ENCODE measurements at places on chromosomes 16 and 17.

DNA sequence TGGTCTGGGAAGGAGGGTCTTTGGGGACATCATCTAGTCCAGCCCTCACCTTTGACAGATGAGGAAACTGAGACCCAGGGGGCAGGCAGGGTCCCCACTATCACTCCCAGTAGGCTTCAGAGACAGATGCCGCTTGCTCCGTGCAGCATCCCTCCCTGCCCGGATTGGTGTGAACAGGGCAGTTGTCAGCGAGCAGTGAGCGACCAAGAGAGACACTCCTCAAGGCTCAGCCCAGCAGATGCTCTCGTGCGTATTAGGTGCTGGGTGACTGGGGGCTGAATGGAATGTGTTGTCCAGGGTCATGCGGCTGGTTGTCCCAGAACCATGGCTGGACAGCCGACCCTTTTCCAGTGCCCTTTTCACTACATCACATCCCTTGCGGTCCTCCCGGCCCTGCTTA is 49.0 kb downstream of the MPRIP start:
- no peak for DNase-seq

- DNase-seq: no peak
Observed at GRCh38 chr17:6380915-6381438, 53.9 kb downstream of the AIPL1 start.

DNA sequence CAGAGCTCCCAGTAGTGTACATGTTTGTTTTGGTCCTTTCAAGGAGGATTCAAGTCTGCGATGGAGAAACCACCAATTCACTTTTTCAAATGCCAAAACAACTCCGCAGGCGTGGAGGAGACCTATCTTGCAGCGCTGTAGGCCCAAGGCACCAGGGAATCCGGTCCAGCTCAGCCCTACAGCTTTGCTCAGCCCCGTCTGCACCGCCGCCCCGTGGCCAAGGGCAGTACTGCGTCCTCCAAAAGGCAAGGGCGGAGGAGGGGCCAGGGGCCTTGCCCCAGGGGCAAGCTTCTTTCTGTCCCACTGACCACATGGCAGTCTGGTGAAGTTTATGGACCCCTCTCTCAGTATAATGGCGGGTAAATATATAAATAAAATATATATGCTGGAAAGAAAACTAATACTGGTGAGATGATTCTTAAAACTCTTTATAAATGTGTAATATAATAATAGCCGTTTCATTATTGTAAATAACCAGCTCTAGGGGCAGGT is 709 bp upstream of the CD300LG start:
- DNase-seq: peak; percentile 20

GRCh38 chr17:48013876-48014594 is 23.6 kb downstream of the COPZ2 start:
- no peak for DNase-seq

DNA sequence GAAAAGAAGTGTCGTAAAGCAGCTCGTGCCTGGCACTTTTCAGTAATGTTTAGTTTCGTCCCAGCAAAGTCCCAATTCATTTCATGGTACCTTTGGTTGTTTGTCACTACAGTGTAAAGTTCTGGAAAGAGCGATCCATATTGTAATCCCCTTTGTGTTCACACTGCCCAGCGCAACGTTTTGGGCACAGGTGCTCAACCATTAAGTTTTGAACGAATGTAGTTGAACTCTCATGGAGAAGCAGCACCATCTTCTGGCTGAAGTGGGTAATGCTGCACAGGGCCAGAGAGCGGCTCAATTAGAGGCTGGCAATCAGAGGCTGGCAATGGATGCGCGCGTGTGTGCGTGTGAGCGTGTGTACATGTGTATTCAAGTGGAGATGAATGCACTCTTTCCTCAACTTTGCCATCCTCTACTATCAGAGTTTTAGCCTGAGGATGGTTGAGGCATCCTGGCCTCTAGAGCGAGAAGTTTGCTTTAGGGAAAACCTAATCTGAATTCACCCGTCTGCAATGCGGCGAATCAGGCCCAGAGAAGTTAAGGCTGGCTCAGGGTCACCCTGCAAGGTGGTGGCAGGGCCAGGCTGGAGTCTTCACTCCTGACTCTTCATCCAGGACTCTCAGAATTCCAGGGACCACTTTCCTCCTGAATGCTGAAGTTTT is 29.9 kb downstream of the DYNLL2 start:
- peak; percentile 85 for DNase-seq

DNA sequence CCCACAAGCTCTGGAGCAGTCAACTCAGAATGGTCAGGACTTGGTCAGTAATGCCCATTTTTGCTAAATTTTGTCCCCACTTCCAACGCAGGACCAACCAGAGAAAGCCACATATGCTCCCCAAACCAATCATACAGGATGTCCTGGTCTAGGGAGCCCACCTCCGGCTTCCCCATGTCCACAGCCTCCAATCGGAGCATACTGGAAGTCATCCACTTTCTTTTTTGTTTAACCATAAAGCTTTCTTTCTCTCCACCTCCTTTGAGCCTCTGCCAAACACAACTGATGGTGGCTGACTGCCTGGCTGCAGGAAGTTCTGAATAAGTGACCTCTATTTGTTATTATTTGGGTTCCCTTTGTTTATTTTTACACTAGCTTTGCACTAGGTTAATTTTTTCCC is 549.1 kb downstream of the WWOX start:
- no peak for DNase-seq

GRCh38 chr17:78233678-78234077 is 2.2 kb downstream of the TMEM235 start:
- DNase-seq: no peak

DNA sequence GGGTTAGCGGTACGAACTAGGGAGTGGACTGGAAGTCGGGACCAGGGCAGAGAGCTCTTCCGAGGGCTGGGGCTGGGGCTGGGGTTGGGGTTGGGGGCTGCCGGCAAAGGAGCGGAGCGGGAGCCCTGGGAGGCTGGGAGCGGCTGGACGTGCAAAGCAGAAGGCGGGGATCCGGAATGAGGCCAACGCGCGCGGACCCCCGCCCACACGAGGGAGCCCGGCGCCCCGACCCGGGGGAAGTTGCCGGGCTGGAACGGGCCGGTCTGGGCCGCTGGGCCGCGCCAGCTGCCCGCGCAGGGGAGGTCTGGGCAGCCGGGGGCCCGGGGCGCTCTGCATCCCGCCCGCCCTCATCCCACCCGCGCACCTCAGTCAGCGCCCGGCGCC is 323 bp downstream of the ST3GAL2 start:
- no peak for DNase-seq

- DNase-seq: peak; percentile 55
Observed at GRCh38 chr17:45248132-45248957, 13.5 kb downstream of the SPATA32 start.

- DNase-seq: no peak
Observed at GRCh38 chr16:69111216-69111875, 5.9 kb downstream of the HAS3 start.

- DNase-seq: no peak
Observed at GRCh38 chr16:85567101-85567866, 45.8 kb upstream of the GSE1 start.

- no peak for DNase-seq
Observed at GRCh38 chr16:25957707-25958106, 265.9 kb downstream of the HS3ST4 start.

DNA sequence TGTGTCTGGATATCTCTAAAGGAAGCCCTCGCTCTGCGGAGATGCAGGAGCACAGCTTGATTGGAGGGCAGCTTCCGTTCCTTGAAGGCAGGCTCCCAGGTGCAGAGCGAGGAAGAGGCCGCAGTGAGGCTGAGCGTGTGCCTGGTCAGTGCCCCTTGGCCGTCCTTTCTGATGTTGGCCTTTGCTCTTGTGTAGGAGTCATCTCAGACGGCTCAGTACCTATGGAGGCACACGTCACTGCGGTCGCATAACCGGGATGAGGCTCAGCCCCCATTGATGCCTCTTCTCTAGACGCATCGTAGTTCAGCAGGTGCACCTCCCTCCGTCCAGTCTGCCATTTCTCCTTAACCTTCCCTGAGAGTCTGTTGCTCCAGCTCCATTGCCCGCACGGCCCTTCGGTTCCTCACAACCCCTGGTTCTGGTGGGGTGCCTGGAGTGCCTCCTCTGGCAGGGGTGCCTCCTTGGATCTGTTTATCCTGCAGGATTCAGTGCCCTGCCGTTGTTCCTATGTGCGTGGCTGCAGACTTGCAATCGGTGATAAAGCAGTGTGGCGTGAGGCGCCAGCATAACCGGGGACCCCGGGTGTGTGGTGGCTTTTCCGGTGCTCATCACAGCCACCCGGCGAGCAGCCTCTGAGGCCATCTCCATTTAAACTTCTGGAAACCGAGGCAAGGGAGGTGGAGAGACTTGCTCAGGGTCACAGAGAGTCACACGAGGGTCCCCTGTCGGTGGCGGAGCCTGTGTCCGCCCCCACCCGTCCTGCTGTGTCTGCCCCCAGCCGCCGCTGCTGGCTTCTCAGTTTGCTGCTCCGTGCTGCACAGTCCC is 188.8 kb upstream of the CHMP6 start:
- DNase-seq: no peak

DNA sequence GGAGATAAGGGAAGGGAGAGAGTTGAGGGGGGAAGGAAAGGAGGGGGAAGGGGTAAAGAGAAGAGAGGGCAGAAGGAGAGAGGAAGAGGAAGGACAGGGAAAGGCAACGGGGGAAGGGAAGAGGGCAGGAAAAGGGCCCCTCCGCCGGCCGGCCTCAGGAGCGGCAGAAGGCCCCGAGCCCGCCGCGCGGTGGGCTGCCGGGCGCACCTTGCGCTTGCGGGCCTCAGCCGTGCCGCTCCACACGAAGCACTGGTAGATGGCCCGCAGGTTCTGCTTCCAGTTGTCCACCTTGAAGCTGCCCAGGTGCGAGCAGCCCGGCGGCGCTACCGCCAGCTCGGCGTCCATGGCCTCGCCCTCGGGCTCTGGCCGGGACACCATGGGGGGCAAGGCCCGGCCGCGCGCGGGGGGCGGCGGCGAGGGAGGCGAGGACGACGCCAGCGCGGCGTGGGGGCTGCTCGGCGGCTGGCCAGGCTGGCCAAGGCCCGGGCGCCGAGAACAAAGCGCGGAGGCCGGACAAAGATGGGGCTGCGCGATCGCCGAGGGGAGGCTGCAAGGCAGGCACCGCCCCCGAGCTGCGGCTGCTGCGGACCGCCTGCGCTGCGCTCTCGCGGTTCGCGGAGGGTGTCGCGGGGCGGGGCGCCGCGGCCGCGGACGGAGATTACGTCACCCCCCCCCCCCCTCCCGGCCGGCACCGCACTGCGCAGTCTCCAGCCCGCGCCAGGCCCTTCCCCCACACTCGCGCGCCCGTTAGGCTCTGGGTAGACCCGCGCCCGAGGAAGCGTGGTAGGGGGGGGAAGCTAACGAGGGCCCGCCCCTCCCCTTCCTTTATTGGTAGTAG is at the start of gene USP22:
Gene USP22 (minus strand): TSS at position 554 of the 838 bp plus-strand sequence. CDS start 176 bp downstream, at position 378.
- no peak for DNase-seq

DNA sequence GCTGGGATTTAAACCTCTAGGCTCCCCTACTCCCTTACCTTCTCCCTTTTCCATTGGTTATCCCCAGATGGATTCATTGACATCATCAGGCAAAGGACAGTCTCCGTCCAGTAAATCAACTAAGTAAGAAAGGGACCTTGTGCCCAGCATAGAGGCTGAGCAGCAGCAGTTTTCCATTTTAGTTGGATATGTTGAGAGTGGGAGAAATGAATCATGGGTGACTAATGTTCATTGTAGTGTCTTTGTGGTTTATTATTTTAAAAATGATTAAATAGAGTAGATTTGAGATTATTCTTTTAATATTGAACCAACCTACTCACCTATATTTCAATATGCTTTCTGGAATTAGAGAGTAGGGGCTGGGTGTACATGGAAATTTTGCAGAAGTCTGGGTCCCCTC is 99.4 kb upstream of the CACNG3 start:
- DNase-seq: no peak

DNA sequence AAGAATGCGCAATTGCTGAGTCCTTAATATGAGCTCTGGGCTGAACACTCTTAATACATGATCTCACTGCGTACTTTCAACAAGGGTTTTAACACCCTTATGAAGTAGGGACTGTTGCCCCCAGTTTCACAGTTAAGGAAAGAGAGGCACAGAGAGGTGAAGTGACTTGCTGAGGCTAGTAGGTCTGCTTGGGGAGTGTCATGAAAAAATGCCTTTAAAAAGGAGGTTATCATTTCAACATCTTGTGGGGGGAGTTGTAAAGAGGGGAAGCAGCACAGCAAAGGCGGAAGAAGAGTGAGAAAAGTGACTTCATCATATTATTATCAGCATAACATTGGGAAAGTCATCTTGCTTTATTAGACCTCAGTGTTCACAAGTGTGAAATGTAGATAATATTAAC is 2.1 kb downstream of the CCL4L2 start:
- no peak for DNase-seq

- DNase-seq: no peak
Observed at GRCh38 chr17:12386225-12386624, 279.5 kb upstream of the MYOCD start.

- no peak for DNase-seq
Observed at GRCh38 chr16:85943711-85944110, 44.7 kb downstream of the IRF8 start.

GRCh38 chr16:87254296-87254695 is 62.9 kb downstream of the C16orf95 start:
- DNase-seq: no peak

- DNase-seq: no peak
Observed at GRCh38 chr17:55069983-55070529, 101.5 kb downstream of the STXBP4 start.

DNA sequence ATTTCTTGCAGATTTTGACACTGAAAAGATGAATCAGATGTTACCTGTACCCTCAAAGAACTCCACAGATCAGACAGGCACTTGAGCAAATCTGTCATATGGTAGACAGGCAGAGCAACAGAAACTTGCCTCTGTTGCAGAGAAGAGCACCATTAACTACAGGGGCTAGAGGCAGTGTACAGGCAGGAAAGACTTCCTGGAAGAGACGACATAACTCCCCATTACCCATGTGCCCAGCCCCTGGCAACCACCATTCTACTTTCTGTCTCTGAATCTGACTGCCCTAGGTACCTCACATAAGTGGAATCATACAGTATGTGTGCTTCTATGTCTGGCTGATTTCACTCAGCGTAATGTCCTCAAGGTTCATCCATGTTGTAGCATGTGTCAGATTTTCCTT is 15.5 kb downstream of the GFOD2 start:
- no peak for DNase-seq

DNA sequence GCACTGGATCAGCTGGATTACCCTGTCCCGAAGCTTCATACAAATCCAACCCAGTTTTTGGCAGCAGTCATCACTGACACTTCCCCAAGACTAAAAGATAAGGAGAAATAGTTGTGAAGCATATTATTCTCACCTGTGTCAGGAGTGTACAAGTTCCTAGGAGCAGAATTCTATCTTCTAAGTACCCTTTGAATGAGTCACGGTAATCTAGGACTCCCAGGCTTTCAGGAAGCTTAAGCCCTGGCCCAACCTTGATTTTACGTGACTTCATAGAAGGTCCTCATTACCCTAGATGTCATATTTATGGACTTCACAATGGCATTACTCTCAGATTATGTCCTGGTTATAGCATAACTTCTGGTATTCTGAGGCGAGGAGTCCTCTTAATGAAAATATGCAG is 31.9 kb downstream of the CYB561 start:
- no peak for DNase-seq

DNA sequence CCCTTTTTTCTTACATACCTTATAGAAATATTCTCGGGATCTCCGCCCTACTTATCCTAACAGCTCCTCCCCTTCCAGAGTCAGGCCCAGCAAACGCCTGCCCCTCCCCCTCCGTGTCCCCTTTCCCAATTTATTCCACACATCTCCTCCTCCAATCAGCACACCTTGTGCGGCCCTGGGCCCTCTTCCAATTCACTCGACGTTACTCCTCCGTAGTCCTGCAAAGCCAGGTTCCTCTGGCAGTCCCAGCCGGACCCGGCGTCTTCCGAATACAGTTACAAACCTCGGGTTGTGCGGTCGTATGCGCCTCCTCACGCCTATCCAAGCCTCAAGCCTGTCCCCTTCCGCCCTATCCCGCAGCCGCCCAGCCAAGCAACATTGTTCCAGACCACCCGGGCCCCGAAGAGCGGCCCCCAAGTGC is 677 bp downstream of the CBX1 start:
- no peak for DNase-seq

- no peak for DNase-seq
Observed at GRCh38 chr17:48219617-48220016, 112.1 kb downstream of the SNX11 start.

All from stimulated activated CD4-positive, alpha-beta T cell treated with anti-CD3 and anti-CD28 coated beads, TNF-alpha, amount 100 ng/mL, for 1 hour (primary cell).